ENCODE measurements at places on chromosomes 2 and 18. TPM values are rescaled to one million over a fixed set of nuclear protein-coding genes. Genes with fewer than 3 reads are reported as not detected.

The TDRD15 gene
- total RNA-seq: not detected

The VWA3B gene
- total RNA-seq: 0.10 TPM

The MCFD2 gene
- 55.7 TPM for total RNA-seq

The WDFY1 gene
- total RNA-seq: 58.8 TPM

The ZNF892 gene
- total RNA-seq: 11.7 TPM

The KCNJ3 gene
- total RNA-seq: 1.6 TPM

The TMEM169 gene
- 1.4 TPM for total RNA-seq

The KIF1A gene
- 8.9 TPM for total RNA-seq

Data from tongue (tissue), 3 donors.